ENCODE measurements at places on chromosomes 16 and 17. TPM values are rescaled to one million over a fixed set of nuclear protein-coding genes. Genes with fewer than 3 reads are reported as not detected.

Gene TM4SF5
- total RNA-seq = not detected

Gene TRPV3
- 1.2 TPM for total RNA-seq

Gene ADAM11
- 2.8 TPM for total RNA-seq

Gene TTLL6
- not detected for total RNA-seq

Gene DPEP1
- total RNA-seq = 1.2 TPM

Gene TBC1D3K
- not detected for total RNA-seq

Gene SMIM36
- not detected for total RNA-seq

Gene CACNG4
- 17.2 TPM for total RNA-seq

Gene CRYM
- total RNA-seq = 0.67 TPM

Gene RNU2-1
- not detected for total RNA-seq

Measured in A172 (cell line).